ENCODE measurements at places on chromosomes 11 and 22.
A peak's percentile ranks its signal among the peaks of the same experiment; 100 is the strongest.

DNA sequence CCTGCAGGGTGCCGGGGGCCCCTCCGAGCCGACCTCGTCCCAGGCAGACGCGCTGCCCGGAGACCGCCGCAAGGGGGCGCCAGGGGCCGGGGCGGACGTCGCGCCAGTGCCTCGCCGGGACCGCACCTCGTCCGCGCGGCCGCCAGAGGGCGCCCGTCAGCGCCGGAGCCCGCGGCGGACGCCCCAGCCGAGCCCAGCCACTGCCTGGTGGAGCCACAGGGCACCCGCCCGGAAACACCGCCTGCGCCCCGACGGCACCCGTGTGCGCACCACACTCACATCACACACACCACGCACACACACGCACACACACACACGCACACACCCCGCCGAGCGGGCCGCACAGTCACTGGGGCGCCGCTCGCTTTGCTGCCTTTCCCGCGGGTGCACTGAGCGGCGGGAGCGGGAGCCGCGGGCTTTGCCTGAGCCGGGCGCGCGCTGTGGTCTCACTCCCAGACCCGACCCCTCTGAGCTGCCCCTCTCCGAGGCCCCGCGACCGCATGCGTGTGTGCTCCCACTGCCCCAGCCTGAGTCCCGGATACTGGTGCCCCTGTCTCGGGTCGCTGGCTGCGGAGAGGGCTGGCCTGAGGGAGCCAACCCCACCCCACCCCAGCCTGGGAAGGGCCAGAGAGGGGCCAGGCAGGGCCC is 449.3 kb downstream of the OPCML start:
- DNase-seq, result no peak

- DNase-seq, result no peak
Measured at GRCh38 chr22:34829485-34829884, 236.5 kb upstream of the ISX start.

DNA sequence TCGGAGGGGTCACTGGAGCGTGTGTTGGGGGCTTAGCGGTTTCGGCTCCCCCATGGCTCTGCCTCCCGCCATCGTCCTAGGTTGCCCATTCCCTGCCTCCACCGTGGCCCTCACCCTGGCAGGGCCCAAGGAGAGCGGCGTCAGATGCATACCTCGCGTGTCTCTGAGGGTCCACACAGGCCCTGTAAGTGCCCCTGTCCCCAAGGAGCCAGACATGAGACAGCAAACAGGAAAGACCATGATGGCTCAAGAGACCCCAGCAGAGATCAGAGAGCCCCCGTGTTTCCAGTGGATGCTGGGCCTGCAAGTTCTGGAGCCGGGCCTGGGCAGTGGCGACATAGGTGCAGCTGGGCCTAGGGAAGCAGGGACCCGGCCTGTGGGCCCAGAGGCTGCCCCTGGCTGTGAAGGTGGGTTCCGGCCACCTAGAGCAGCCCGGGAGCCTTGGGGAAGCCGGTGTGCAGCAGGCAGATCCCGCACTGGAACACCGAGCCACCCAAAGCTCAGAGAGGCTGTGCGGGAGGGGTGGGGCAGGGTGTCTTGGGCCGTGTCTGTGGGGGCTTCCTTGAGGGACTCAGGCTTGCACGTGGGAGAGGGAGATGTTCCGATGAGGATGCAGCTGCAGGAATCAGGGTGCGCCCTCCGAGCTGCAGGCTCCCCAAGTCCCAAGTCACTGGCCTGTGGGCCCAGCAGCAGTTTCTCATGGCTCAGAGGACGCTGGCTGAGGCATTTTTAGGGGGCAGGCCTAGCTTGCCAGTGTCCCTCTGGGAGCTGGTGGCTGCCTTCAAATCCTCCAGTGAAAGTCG is 126.4 kb downstream of the KCNQ1OT1 start:
- no peak for DNase-seq

- DNase-seq, result no peak
Measured at GRCh38 chr22:45684169-45684568, 12.5 kb downstream of the ATXN10 start.

- peak; percentile 21 for DNase-seq
Measured at GRCh38 chr22:39559456-39560105, 11.0 kb upstream of the CACNA1I start.

DNA sequence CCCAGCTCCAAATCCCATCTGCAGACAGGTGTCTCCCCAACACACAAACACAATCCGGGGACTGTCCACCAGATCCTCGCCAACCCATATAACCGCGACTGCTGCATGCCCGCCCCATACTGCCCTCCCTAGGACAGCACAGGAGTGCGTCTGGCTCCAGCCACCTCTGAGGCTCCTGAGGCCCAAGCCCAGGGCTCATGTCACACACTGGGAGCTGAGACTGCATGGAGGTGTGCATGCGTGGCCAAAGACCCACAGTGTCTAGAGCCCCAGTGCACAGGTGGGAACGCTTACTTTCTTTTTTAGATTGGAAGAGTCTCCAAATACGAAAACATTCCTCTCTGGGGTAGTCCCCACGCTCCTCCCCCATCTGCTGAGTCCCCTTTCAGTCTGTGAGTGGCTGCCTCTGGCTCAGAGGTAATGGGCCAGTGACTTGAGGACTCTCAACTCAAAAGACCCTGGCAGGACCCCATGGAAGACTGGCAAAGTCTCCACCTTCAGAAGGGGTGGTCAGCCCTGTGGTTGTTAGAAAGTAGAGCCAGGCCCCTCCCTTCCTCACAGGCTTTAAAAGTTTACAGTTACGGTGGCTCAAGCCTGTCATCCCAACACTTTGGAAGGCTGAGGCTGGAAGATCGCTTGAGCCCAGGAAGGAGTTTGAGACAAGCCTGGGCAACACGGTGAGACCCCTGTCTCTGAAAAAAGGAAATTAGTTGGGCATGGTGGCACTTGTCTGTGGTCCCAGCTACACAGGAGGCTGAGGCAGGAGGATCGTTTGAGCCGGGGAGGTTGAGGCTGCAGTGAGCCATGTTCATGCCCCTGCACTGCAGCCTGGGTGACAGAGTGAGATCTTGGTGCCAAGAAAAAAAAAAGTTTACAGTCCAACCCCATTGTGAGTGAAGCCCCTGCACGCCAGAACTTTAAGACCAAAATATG is 2.3 kb downstream of the CBX7 start:
- no peak for DNase-seq

GRCh38 chr11:121497176-121497998 is 44.6 kb upstream of the SORL1-AS1 start:
- DNase-seq, result no peak

- no peak for DNase-seq
Measured at GRCh38 chr11:106446302-106446701, 368.8 kb downstream of the AASDHPPT start.

DNA sequence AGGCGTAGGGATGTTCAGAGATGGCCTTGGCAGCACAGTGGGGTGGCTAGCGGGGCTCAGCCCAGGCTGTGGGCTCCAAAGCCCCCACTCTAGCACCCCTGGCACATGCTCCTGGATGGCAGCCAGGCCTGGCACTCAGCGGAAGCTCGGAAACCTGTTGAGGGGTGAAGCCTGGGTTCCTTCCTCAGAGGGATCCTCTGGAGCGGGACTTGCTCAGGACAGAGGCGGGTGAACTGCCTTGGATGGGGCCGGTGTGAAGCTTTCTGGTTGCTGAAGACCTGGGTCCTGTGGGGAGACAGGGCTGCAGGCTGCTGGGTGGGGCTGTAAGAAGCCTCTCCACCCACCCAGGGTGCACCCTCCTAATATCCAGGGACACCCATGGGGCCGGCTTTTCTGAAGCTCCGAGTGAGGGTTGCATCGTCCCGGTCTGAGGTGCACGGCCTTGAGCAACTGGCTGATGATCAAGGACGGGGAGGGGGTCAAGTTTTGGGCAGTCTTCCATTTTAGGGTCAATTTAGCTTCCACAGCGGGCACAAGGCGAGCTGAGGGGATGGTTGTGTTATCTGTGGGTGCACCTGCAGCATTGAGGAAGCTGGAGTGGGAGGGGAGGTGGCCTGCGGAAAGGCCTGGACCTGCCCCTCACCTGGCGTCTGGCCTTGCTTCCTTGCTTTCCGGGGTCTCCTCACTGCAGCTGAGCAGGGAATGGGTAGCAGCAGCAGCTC is 5.2 kb downstream of the MRGPRE start:
- no peak for DNase-seq

- DNase-seq, result no peak
Measured at GRCh38 chr11:1203505-1204271, 19.2 kb upstream of the MUC5B start.

GRCh38 chr22:22786301-22787115 is 101.1 kb upstream of the IGLL5 start:
- DNase-seq, result no peak

- no peak for DNase-seq
Measured at GRCh38 chr22:40479126-40479800, 108.9 kb downstream of the SGSM3 start.

GRCh38 chr11:3613998-3614741 is 27.6 kb downstream of the ART5 start:
- DNase-seq, result no peak

DNA sequence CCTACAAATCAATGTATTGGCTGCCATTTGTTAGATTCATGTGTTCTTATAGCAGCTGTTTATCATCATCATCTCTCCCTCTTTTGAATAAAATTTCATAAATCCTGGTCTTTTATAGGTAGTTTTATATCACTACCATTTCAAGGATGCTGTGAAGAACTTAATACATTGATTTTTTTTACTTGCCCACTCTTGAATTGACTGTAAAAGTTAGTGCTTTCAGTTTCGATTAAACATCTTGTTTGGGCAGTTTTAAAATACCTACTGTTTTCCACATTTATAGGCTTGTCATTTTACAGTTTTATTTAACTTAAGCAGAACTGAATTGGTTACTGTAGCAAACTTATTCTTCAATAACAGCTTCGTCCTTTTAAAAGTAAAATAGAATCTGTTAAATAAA is 59.5 kb downstream of the TTC17 start:
- no peak for DNase-seq

DNA sequence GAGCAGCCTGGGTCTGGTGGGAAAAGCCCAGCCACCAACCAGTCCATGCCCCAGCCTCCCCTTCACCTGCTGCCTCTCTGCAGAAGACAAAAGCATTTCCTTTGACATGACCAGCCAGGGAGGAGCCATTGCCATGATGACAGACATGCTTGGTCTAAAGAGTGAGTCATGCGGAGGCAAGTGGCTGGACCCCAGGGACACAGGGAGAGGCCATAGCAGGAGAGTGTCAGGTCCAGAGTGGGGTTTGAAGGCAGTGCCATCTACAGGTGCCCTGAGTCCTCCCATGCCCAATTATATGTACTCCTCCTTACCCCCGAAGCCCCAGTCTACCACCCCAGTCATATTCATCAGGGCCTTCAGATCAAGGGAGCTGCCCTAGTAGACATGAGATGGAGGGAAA is 67.4 kb downstream of the SCN3B start:
- DNase-seq, result no peak

DNA sequence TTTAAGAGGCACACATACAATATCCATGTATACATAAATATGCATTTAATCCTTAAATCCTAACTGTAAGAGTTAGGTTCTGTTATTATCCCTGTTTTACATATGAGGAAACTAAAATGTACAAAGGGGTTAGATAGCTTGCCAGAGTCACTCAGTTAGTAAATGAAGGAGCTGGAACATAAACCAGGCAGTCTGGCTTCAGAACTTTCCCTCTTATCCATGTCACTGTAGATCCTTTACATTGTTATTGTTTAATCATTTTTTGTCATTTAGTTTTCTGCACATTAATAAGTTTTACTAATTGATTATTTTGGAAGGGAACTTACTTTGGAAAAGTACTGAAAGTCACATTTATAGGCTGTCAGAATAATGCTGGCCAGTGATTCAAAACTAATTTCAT is 282.4 kb downstream of the TMEM135 start:
- no peak for DNase-seq

- DNase-seq, result no peak
Measured at GRCh38 chr11:131311776-131312514, 58.5 kb upstream of the NTM start.

DNA sequence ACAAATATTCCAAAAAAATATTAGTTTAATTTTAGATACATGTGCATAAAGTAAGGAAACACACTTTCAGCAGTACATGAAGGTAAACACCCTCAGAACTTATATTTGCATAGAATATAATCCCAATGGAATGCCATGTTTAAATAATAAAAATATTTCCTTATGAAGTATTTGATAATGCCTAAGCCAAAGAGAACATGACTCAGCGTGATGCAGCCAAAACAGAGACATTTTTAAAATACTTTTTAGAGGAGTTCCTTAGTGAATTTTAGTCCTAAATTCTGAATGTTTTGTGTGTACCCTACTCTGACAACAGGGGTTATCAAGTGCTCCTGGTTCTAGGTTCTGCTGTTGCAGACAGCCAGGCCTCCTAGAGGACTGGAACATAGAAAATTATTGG is 39.1 kb upstream of the POU2AF2 start:
- DNase-seq, result no peak

GRCh38 chr22:17162731-17163130 is 3.7 kb upstream of the HDHD5 start:
- DNase-seq, result no peak

DNA sequence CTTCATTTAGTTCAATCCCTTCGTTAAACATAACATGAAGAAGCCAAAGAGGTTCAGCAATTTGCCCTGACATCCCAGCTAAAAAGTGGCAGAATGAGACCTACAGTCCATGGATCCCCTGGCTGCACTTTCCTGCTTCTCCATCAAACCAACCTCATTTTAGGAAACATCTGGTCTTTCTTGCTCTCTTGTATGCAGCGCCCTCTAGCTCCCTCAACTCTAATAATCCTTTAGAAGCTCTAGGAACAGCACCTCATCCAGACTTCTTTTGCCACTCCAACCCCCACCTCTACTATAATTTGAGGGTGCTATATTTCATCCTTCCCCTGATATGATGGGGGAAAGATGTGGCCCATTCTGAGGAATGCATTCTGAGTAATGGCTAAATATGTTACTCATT is 7.4 kb downstream of the CNTF start:
- no peak for DNase-seq

GRCh38 chr22:32013200-32013599 is 29.9 kb upstream of the SLC5A1 start:
- no peak for DNase-seq

GRCh38 chr11:59173080-59173963 is 1.4 kb downstream of the DTX4 start:
- no peak for DNase-seq

DNA sequence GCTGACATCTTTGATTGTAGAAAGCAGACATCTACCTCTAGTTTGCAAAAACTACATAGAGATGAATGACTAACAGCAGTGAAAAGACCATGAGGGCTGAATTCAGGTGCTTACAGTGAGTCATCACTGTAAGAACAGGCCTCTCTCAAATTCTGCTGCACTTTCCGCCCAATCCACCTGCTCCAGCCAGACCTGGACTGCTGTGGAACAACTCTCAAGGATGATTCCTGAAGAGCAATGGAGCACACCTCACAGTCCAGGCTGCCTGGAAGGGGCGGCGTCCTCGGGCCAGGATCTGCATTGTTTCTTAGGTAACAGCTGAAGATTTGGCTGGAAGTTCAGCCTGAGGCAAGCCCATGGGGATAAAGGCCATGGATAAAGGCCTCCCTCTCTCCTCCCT is 15.1 kb downstream of the APOL2 start:
- DNase-seq, result no peak

GRCh38 chr11:62169935-62170334 is 20.1 kb upstream of the SCGB1D1 start:
- no peak for DNase-seq
